ENCODE measurements at places on chromosomes 6 and 20.

DNA sequence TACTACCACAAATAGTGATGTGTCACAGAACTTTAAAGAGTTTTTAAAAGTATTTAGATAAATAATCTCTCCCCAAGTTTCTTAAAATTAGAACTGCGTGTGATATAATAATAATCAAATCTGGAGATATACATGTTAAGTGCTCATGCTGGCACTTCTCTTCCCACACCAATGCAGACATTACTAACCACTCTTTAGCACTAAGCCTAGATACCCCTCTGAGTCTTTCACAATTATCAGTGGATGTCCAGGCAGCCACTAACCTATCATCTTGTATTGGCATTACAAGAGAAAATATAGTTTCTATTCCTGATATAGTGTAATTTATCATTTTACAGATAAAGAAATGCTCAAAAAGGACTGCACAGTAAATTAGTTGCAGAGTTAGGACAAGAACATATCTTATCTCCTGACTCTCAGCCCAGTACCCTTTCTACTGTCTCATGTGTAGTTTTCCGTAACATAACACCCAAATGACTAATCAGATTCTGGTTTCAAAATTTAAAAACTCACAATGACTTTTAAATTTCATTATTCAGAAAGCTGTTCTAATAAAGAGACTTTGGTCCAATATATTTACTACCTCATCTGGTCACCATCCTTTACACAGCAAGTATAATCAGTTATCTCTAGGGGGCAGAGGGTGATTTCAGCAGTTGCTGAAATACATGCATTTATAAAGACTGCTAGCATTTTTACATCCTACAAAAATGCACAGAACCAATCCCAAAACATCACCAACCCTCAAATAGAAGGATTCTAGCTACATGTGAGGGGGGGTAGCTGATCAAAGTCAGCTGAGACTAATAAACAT lies 215.5 kb upstream of the MCHR2 start:
- DNase-seq: no peak

GRCh38 chr20:38373231-38373867 lies 27.1 kb downstream of the LBP start:
- no peak for DNase-seq

GRCh38 chr6:167407239-167408064 lies 82.6 kb downstream of the TTLL2 start:
- DNase-seq: no peak

DNA sequence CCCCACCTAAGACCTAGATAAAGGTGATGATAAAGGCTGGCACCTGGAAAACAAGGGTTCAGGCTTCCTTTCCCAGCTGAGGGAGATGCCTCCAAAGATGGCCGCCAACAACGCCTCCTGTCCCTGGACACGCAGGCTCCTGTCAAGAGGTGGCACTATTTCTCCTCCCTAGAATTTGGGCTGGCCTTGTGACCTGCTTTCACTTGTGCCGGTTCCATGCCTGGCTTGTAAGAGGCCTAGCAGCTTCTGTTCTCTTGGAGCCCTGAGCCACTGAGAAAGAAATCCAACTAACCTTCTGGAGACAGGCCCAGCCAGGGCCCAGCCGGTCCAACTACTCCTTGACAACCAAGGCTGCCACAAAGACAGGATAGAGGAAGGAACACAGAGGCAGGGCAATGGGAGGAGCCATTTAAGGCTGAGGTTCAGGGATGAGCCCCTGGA lies 60.2 kb upstream of the RALY start:
- DNase-seq: peak; percentile 71

- no peak for DNase-seq
These were observed 3.7 kb upstream of the HEBP2 start for GRCh38 chr6:138400326-138400725.

GRCh38 chr20:16505894-16506293 lies 67.4 kb downstream of the KIF16B start:
- no peak for DNase-seq

GRCh38 chr20:15515691-15516090 lies 1057.6 kb downstream of the KIF16B start:
- DNase-seq: no peak

All from lung (tissue), 17 donors.